ENCODE measurements at places on chromosomes 16 and 17.
A peak's percentile ranks its signal among the peaks of the same experiment; 100 is the strongest.

DNA sequence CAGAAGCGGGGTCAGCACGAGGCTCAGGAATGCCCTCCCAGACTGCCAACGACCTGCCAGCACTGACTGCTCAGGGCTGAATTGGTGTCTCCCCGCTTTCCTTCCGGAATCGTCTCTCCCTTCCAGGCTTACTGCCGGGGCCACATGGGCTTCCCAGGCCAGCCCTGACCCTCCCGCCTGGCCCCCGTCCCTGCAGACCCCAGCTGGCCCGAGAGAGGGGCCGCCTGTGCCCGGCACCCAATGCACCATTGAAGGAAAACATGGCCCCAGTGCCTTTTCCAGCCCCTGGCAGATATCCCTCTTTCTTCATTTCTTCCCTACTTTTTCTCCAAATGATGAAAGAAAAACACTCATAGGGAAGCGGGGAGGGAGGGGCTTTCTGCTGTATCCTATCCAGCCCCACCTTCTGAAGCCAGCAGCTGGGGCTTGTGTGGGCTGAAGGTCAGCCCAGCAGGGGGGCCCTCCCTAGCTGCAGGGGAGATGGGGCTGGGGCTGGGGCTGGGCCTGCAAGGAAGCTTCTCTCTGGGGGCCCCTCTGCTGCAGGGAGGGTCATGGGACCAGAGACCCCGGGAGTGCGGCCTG lies 25.9 kb downstream of the ZNF469 start:
- DNase-seq, result no peak

- DNase-seq, result no peak
These were observed 4.8 kb downstream of the KLHL11 start for GRCh38 chr17:41860254-41860931.

DNA sequence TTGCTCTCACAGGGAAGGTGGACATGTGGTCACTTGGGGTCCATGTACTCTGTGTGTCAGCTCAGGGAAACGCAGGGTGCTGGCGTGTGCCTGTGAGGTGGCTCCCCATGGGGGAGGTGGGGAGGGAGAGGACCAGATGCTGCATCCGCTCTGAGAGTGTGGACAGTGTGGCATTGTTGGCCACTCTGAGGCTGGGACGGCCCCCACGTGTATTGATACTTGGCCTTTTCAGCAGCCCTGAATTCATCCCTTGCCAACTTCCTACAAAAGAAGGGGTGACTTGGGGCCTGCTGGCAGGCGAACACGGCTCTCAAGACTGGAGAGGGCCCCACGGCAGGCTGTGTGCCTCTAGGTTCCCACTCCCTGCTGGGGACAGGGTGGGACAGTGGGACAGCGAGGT lies 120.1 kb downstream of the RAB11FIP4 start:
- no peak for DNase-seq

- DNase-seq, result no peak
These were observed 17.9 kb upstream of the HEXD start for GRCh38 chr17:82400206-82400605.

- DNase-seq, result peak; percentile 43
These were observed 7.3 kb upstream of the TRPV2 start for GRCh38 chr17:16407911-16408588.

- DNase-seq, result no peak
These were observed 25.0 kb upstream of the MAPK3 start for GRCh38 chr16:30147843-30148510.

- DNase-seq, result no peak
These were observed 27.0 kb downstream of the ZSWIM7 start for GRCh38 chr17:15972497-15972951.

GRCh38 chr16:22206842-22207714 lies 1.0 kb downstream of the EEF2K start:
- peak; percentile 53 for DNase-seq

DNA sequence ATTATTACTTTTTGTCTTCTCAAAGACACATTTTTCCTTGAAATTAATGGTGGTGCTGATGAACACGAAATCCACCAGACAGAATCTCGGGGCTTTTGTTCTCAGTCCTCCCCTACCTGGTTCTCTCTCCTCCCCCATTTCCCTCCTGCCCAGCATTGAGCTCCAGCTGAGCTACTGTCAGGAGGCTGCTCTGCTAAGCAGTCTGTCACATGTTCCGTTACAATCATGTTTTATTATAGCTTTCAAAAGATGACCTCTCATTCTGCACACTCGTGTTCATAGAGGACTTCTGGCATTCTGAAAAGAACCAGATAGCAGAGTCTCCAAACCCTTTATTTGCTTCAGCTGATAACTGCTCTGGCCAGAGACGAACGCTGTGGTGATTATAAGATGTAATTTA lies 732.5 kb upstream of the RBFOX1 start:
- no peak for DNase-seq

- no peak for DNase-seq
These were observed 50.8 kb downstream of the USP10 start for GRCh38 chr16:84750575-84750974.

DNA sequence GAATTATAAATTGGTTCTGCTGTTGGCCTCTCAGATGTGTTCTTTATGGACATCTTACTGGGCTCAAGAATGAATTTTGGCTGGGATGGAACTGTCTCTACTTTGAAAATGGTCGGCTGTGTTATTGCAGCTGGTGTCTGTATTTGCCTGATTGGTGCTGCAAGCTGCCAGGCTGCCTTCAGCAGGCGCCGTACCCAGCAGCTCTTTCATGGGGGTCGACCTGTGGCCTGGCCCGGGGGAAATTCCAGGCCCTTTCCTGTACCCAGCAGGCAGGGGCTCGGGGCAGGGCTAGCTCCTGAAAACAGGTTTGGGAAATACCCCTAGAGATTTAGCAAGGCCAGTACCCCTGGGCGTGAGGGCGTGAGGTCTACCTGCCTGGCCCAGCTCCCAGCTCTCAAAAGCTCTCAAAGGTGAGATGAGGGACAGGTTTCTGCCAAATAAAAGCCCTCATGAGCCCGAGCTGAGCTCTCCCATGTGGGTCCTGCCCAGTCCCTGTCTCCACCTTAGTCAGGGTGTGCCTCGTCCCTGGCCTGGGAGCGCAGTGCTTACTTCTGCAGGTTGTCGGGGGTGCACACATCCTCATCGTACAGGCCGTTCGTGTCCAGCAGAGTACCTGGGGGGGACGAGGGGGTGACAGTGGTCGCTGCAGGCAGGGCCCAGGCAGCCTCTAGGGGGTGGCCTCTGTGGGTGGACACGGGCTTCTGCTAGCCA lies 52.3 kb downstream of the PRMT7 start:
- DNase-seq, result no peak

DNA sequence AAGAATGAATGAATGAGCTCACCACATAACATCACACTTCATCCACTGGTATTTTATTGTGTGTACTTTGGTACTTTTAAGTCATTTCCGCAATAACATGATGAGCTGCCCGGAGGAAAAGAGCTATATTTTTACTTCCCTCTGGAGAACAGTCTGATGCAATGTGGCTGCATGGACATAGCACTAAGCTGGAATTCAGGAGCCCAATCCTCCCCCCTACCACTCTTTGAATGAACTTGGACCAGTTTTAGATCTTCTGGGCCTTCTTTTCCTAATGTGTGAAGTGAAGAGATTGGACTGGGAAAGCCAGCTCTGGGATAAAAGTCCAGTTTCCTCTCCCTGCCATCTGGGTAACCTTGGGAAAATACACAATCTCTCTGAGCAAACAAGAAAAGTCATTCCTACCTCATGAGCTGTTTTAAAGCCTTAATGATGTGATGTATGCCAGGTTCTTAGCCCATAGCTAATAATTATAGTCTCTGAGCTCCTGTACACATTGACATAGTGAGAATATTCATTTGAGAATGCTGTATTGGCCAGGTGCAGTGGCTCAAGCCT lies 79.3 kb downstream of the ABCC12 start:
- no peak for DNase-seq

- no peak for DNase-seq
These were observed at the start of the genes GPS1 and RFNG for GRCh38 chr17:82051776-82052637. GPS1 (plus strand) TSS chr17:82051898; CDS start chr17:82051932, 34 bp downstream. RFNG (minus strand) TSS chr17:82051811; CDS start chr17:82051766, 45 bp downstream.

GRCh38 chr16:4660454-4661007 lies 32.8 kb upstream of the NUDT16L1 start:
- peak; percentile 11 for DNase-seq

DNA sequence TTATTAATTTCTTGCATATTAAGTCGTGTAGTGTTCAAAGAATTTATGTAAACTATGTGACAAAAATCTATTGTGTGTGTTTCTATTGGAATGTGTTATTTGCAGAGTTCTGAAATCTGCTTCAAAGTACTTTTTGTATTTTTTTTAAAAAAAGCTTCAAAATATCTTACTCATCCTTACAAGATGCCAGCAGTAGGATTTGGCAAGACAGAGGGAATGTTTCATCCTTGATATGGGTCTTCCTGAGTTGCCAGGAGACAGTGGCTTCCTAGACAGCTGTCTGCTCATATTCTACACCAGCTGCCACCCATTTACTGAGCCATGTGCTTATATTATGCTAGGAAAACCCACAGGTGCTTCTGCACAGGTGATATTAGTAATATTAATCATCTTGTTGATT lies 36.4 kb downstream of the EFCAB5 start:
- DNase-seq, result no peak

GRCh38 chr17:77793971-77794235 lies 164.6 kb upstream of the TNRC6C start:
- DNase-seq, result no peak

- DNase-seq, result no peak
These were observed 878.0 kb upstream of the GOT2 start for GRCh38 chr16:59612094-59612493.

- DNase-seq, result no peak
These were observed 25.0 kb downstream of the MRC2 start for GRCh38 chr17:62652251-62653001.
